ENCODE measurements at places on chromosomes 11 and 22. TPM values are rescaled to one million over a fixed set of nuclear protein-coding genes. Genes with fewer than 3 reads are reported as not detected.

PATE2 gene
- 0.13 TPM for total RNA-seq

SCGB2A2 gene
- not detected for total RNA-seq

LMO1 gene
- not detected for total RNA-seq

QSER1 gene
- 11.8 TPM for total RNA-seq

CELSR1 gene
- 18.6 TPM for total RNA-seq

GRCh38 chr22:46462726-46463371 is 74.6 kb downstream of the CELSR1 start:
- no peak for DNase-seq

DNA sequence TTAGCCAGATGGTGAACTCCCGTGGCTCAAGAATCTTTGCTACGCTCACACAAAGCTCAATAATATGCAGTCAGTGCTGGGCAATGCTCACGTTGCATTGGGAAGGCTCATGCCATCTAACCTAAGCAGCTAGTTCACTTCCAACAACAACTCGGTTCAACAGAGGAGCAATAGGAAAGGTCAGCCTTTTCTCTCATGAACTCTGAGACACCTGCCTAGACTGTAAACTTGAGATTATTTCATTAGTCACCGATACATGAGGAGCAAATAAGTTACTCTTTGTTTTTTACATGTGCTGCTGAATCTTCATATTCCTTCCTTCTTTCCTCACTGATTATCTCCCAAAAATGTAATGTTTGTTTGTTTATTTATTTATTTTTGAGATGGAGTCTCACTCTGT is 9.0 kb downstream of the SLC5A4 start:
- no peak for DNase-seq

DNA sequence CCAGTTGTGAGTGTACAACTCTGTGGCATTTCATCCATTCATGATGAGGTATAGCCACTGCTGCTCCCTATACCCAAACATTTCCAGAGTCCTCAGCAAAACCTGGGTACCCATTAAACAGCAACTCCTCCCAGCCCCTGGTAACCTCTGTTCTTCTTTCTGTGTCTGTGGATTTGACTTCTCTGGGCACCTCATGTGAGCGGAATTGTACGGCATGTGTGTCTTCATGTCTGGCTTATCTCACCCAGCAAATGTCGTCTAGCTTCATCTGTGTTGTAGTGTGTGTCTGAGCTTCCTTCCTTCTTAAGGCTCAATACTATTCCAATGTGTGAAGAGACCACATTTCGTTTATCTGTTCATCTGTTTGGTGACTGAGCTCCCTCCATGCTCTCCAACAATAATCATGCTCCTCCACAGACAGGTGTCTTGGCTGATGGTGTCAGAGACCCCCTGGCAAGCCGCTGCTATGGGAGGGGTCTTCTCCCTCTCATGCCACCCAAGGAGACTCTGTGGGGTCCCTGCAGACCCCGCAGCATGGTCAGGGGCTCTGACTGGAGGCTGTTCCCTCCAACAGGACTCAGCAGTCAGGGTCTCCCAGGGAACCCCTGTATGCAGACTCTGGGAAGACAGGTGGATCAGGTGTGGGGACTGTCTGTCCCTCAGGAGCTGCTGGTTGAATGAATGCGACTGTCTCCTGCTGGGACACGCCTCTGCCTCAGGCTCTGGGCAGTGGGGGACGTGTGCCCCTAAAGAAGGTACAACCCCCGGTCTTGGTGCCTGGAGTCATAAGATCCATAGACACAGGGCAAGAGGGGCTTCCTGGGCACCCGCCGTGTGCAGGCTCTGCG is 52.7 kb downstream of the SMIM38 start:
- no peak for DNase-seq

DNA sequence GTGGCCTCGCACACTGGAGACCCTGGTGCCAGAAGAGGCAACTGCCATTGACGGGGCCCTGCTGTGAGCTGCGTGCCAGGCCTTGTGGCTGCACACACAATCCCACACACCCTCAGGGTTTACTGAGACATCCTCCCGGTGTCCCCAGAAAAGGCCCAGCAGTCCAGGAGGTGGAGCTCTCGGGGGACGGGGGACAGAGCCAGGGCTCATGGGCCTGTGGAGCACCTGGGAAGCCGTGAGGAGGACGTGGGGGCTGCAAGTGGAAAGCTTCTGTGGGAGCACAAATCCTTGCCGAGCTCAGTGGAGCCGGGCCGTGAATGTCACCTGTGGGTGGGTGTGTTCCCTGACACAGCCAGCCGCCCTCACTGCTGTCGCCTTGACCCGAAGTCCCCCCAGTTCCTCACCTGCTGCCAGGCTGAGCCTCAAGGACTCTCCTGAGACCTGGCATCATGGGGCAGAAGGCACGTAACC is 609.7 kb downstream of the TBC1D22A start:
- no peak for DNase-seq

DNA sequence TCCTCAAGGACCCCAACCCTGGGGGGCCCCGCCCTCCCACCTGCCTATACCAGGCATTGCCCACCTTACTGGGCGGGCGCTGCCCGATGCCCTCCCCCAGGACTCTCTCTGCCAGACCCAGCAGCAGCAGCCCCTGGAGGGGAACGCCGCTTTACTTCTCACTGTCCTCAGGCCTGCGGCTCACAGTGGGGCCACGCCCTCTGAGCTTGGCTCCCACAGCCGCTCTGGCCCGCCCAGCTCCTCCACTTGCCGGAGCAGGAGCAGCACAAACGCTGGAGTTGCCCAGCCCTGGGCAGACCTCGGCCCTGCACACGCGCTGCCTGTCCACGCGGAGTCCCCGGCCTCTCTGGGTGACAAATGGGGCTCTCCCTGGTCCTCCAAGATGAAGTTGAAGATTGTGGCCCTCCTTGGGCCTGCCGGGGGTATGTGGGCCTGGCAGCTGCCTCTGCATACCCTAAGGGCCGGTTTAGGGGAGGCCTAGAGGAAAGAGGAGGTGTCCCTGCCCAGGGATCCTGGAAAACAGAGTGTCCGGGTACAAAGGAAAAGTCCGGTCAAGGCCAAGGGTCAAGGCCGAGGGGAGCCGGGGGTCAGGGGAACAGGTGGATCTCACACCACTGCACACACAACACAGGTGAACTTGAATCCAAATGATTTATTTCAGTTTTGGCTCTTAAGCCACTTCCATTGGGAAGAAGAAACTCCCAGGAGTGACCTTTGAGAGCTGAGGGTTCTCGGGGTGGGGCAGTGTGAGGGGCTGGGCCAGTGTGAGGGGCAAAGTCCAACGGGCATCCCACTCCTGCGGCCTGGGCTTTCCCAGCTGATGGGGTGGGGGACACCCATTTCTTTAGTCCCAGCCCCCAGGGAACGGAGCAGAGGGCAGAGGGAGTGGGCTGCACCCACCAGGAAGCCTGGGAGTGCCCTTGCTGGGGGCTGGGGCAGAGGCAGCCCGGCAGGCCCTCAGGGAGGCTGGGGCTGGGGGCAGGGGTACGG is 674 bp upstream of the BAIAP2L2 start:
- no peak for DNase-seq

DNA sequence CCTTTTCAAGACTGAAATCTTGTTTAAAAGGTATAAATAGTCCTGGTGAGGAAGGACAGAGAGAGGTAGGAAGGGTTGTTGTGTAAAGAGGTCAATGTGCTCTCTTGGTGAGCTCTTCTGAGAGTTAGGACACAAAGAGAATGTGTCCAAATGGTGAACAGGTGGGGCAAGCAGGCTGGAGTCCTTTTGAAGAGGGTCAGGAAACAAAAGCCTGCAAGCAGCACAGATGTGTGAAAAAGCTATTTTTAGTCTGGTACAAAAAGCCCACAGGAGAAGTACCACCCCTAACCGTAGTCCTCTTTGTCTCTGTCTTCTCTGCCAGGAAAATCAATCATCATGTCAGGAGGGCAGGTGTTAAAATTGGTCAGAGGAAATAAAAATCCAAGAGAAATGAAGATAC is 54.4 kb upstream of the SYN3 start:
- DNase-seq: no peak

GRCh38 chr11:66155387-66156073 is 85.5 kb downstream of the PACS1 start:
- DNase-seq: no peak

DNA sequence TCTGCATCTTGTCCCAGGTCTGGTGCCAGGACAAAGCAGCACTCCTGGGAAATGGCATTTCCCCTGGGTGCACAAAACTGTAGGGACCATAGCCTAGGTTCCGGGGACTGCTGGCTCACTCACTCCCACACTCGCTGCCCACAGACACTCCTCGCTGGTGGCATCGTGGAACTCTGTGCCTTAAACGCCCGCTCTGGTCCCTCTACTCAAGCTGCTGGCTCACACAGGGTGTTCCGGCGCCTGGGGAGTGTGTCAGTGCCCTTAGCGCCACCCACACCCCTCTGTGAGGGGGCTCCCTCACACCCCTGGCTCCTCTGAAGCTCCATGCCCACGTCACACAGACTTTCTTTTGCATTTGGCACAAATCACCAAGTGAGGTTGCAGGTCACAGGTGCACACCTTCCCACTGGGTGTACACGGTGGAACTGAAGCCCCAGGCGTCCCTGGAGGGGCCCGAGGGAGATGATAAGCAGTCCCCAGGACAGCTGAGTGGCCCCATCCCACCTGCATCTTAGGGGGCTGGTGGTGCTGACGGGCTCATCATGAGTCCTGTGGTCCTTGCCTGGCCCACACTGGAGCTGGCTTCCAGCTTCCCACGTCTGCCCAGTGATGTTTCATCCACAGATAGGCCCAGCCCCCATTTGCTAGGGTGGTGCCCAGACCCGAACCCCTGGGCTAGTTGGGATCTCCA is 23.2 kb upstream of the DGCR8 start:
- no peak for DNase-seq

Data from dermis microvascular lymphatic vessel endothelial cell (primary cell).